Suprapubic skin (tissue), 4 donors: ENCODE measurements at places on chromosomes 6 and 20. TPM values are rescaled to one million over a fixed set of nuclear protein-coding genes. Genes with fewer than 3 reads are reported as not detected.

DNA sequence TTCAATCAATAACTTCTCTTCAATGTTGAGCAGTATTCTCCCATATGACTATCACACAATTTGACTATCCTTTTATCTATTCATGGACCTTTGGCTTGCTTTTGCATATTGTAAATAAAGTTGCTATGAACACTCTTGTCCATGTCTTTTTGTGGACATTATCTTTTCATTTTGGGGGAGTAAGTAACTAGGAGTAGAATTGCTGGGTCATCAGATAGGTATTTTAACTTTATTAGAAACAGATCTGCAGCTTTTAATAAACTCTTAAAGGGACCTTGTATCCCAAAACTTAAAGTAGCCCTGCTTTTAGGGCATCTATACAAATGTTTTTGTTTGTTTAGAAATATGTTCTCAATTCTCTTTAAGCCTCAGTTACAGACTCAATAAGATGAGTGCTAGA lies 614.2 kb upstream of the CITED2 start:
- DNase-seq, result no peak

GRCh38 chr6:57267586-57268293 lies 45.6 kb upstream of the RAB23 start:
- DNase-seq, result no peak

DNA sequence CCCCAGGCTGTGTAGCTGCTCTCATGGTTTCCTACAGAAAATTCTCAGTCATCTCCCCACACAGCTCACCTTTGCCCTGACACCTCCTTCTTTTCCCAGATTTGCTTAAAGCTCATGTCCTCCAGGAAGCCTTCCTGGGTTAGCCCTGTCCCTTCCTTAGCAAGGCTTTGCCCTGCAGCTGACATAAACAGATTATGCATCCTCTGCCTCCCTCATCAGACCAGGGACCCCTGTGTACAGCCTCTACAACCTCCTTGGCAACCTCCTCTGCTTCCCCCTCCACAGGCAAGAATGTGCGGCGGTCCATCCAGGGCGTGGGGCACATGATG lies 39.8 kb downstream of the UQCC2 start:
- no peak for DNase-seq

DNA sequence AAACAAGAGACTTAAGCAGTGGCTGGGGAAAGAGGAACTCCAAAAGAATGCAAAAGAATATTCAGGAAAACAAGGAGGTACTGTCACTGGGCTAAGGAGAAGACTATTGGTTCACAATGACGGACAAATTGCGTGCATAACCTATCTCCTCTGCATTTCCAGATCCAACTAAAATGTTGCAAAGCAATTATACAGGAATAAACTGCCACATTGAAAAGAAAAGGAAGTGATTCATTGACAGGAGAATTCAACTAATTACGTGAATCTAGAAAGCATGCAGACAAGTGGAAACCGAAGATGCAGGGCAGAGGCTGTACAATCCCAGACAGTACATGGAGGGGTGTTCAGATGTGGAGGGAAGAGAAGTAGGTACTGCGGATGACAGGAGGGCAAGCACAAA lies 152.8 kb upstream of the RIPOR2 start:
- no peak for DNase-seq

GRCh38 chr20:53679597-53680309 lies 86.1 kb upstream of the ZNF217 start:
- no peak for DNase-seq

- no peak for DNase-seq
Observed at GRCh38 chr20:51446656-51447055, 95.9 kb downstream of the NFATC2 start.

DNA sequence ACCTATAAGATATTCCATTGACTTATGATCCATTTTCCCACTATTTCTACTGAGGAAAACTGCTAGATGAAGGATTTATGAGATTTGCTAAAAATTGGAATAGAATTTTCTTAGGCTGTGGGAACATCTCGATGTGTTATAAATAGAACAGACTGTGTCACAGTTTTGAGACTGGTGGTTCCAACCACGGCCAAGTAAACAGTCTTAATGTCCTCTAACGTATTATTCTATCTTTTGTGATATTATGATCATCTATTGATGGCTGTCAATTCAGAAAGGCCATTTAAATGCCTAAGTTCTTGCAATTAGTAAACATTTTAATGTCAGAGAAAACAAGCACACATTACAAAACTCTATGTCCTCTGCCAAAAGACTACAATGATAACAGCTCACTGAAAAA lies 71.5 kb upstream of the PLN start:
- no peak for DNase-seq

- DNase-seq, result no peak
Observed at GRCh38 chr6:137777687-137778075, 89.4 kb upstream of the TNFAIP3 start.

DNA sequence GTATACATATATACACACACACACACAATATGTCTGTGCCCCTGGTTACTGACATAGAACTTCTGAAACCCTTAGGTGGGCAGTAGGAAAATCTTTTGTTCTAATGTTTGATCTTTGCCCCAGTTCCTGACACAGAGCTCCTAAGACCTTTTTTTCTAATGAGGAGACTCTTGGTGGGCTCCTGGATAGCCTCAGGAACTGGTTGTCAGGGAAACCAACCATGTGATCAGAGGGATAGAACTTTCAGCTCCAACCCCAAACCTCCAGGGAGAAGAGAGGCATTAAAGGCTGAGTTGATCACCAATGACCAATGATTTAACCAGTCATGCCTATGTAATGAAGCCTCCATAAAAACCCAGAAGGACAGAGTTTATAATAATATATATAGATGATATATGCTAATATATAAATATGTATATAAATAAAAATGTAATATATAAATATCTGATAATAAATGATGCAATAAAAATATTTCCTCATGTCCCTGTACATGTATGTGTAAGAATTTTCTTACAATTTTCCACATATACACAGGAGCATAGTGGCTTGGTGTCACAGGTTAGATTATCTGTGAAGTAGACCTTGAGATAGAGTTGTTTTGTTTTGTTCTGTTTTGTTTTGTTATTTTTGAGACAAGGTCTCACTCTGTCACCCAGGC lies 93.3 kb downstream of the GPX5 start:
- no peak for DNase-seq

- DNase-seq, result peak; percentile 77
Observed at GRCh38 chr20:25309395-25310267, 61.7 kb downstream of the PYGB start.

DNA sequence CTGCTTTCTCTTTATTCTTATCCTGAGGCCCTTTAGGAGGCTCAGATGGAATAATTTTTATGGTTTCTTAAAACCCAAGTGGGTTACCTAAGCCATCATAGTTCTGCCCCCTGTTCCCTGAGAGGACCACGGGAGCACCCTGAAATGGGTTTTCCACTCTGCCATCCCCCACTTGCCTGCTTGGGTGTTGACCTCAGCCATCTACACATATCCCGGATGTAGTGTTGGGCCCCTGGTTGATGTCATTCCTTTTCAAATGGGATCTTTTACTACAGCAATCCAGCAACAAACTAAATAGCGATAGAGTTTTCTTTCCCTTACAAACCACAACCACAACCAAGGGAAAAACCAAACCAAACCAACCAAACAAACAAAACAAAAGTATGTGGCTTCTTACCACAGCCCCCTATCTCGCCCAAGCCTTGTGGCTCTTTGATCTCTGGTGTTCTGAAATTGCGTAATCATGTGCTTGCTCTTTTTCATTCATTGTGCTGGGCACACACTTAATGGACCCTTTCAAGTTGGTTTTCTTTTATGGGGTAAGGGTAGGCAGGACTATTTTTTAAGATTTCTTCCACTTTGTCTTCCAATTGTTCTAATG lies 154.9 kb downstream of the ESR1 start:
- DNase-seq, result no peak

The HTR1B gene
- not detected for total RNA-seq

The BIRC7 gene
- 2.2 TPM for total RNA-seq

The NOX3 gene
- total RNA-seq, result not detected

The PACRG gene
- total RNA-seq, result 1.1 TPM

The MCM8 gene
- 5.3 TPM for total RNA-seq
